ENCODE measurements at places on chromosomes 7 and 10.

DNA sequence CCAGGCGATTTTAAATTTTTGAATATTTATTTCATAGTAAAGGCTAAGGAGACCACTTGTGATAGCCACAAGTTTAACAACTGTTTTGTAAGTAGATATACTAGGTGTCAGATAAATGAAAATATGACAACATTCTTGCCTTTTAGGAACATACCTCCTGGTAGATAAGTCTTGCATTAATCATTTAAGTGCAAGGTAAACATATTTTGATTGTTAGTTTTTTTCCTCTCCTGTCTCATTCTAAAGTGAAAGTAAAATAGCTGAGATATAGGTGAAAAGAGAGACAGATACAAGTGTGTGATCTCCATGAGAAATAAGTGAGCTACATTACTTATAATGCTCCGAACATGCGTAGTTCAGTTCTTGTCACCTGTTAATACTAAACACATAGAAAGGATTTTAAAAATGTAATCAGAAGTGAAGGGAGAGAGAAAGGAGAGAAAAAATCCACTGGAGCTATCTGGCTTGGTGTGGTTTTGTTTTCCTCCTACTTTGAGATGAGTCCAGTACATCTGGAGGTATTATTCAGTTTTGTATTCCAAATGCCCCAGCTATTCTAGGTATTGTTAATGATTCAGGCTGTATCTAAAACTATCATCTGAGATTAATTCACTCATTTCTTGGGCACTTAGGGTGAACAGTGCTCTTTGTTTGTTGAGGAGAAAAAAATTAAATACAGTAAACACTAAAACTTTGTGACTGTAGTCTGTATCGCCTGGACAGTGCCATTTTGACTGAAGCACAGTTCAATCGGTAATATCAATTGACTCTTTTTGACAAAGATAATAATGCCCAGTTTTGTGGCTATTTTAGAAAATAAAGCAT lies 21.2 kb downstream of the GLCCI1 start:
- no peak for DNase-seq

DNA sequence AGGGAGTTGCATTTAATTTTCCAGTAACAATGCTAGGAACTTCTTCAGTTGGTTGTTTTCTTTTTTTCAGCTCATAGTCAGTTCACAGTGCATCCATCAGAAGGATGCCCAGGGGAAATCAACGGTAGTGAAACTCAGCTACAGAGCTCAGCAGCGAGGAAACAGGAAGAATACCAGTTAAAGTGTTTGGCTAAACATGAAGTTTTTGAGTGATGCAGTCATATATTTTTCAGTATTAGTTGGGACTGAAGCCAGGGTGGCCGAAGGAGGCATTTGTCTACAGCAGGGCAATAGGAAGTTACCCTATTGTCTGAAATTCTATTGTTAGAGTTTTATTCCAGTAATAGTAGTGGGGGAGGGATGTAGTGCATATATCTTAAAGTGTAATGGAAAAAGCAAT lies 45.3 kb upstream of the MALRD1 start:
- DNase-seq, result no peak

DNA sequence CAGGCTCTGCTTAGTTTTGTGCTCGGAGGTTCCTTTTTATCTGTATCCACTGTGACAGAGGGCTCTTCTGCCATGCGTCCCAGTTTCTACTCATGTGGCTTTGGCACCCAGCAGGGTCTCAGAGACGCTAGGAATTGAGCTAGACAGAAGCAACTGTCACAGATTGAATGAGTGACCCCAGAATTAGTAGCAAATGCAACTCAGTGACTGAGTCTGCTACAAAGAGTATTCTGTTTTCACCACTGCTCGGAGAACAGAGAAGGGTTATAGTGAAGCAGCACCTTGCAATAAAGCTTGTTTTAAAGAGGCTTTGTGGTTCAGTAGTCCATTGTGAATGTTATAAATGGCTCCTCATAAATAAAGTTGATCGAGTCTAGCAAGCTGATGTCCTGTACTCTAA lies 113.2 kb downstream of the DNAH11 start:
- no peak for DNase-seq

DNA sequence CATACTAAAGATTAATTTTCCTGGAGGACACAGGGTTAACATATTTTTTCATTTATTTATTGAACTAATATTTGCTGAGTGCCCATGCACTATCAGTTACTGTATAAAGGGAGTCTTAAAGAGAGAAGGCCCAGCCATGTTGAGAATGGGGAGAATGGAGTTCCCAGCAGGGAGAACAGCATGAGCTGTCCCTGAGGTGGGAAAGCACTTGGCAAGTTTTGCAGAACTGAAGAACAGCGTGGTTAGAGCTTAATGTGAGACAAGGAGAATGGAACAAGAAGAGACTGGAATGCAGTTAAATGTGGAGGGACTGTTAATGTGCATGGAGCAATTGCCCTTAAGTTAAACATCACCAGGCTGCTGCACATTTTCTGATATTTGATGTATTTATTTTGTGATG lies 435.4 kb downstream of the SUGCT start:
- no peak for DNase-seq

DNA sequence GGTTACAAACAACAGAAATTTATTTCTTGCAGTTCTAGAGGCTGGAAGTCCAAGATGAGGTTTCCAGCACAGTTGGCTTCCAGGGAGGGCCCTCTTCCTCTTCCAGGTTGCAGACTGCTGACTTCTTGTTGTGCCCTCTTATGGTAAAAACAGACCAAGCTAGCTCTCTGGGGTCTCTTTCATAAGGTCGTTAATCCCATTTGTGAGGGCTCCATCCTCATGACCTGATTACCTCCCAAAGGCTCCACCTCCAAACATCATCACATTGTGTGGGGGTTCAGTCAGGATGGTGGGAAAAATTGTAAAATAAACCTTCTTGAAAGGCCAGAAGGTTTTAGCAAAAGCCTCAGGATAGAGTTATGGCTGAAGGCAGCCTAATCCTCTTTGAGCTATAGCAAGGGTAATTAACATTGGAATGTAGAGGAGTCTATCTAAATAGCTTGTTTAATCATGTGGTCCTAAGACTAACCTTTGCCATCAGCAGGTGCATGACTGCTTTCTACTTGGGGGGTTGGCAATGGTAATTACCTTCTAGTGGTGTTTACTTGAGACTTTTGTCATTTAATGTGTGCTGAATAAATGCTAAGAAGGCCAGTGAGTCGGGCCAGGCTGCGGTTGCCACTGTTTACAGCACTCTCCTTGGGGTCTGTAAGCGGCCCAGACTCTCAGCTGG lies 80.8 kb downstream of the PPP1R17 start:
- DNase-seq, result no peak

DNA sequence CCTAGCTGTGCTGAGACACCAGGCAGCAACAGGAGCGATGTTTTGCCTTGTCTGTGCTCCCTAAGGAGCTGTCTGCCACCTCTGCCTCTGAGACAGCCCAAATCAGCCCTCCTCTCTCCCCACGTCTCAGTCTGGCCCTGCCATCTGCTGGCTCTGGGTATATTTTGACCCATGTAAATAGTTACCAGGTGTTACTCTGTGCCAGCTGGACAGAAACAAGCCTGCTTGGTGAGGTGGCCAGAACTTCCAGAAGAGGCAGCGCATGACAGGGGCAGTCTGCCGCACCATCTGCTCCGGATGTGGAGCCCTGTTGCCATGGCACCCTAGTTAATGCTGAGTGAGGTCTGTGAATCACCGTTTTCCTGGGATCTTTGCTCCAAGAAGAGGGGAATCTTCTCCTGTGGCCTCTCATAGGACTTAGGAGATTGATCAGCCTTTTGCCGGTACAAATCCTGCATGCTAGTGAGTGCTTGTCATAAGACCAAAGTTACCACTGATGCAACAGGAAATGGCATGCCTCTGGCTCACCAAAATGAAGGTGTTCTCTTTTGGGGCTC lies 31.8 kb downstream of the GSTO2 start:
- no peak for DNase-seq

DNA sequence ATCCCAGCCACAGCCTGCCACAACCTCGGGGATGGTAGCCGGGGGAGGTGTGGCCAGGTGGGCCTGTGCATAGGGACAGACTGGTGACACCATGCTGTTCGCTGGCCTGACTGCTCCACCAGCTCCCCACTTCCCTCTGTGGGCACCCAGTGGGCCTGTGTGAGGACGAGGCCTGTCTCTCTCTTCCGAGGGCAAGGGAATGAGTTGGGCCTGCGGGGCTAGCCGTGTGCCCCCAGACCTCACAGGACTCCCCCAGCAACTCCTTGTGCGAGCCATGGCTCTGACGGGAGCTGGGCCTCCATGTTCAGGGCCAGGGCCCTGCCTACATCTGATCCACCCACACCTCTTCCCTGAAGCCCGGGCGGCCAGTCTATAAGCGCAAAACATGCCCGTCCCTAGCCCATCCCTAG lies 40.5 kb downstream of the PWWP2B start:
- no peak for DNase-seq

DNA sequence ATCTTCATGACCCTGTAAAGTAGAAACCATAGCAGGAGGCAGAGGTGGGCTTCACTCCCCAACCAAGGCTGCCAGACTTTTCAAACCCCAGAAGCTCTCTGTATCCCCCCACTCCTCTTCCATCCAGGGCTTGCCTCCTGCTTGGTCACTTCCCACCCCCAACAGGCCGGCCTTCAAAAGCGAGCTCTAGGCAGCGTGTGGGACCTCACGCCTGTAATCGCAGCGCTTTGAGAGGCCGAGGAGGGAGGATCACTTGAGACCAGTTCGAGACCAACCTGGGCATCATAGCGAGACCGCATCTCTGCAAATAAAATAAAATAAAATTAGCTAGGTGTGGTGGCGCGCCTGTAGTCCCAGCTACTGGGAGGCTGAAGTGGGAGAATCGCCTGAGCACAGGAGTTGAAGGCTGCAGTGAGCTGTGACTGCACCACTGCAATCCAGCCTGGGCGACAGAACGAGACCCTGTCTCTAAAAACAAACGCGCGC lies 743 bp upstream of the POR start:
- no peak for DNase-seq

GRCh38 chr7:2106924-2107323 lies 125.8 kb downstream of the MAD1L1 start:
- DNase-seq, result no peak

- DNase-seq, result no peak
These were observed 14.2 kb downstream of the CCSER2 start for GRCh38 chr10:84342584-84342983.

DNA sequence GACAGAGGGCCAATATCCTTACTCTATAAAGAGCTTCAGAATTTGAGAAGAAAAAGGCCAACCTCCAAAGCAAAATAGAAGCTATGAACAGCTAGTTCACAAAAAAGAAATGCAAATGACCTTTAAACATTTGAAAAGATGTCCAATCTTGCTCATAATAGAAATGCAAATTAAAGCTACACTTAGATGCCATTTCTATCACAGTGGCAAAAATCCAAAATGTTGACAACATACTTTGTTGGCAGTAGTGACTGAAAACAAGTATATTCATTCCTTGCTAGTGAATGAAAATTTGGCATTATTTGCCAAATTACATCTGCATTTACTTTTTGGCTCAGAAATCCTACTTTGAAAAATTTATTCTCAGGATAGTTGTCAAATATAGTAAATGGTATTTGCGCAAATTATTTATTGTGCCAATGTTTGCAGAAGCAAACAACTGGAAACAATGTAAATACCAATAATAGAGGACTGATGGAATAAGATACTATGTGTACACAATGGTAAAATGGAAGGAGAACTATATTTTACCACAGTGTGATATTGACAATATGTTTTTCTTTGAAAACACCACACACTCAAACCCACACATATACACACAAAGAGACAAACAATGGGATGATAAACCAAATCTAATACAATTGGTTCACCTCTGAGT lies 9.4 kb downstream of the TMEM106B start:
- DNase-seq, result no peak

- DNase-seq, result no peak
These were observed at the start of gene DNAH11 for GRCh38 chr7:21542891-21543527. Gene DNAH11, plus strand, starts transcription at chr7:21543039. Its CDS starts 207 bp downstream, at chr7:21543246.

- no peak for DNase-seq
These were observed 69.0 kb upstream of the VOPP1 start for GRCh38 chr7:55641273-55641691.

DNA sequence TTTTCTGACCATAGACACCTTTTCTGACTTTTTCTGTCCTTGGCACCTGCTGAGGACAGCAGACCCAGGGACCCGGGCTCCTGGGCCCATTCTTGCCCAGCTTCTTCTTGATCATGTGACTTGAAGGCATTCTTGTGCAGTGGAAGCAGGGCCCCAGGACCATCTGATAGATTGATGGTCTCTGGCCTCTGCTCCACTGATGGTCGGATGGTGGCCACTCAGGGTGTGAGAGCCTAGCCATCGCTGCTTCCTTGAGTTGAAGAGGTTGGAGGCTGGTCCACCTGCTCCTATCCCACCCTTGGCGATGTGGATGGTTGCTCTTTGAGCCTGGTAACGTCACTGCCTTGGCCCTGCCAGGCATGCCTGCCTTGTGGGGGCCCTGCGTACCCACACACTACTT lies 37.8 kb upstream of the ZNF716 start:
- no peak for DNase-seq

GRCh38 chr7:123004931-123005330 lies 9.4 kb upstream of the TAS2R16 start:
- no peak for DNase-seq

GRCh38 chr7:76173566-76174205 lies 28.0 kb upstream of the SRRM3 start:
- DNase-seq, result no peak
